Hair follicle dermal papilla cell (primary cell): ENCODE measurements at places on chromosomes 7 and 10. TPM values are rescaled to one million over a fixed set of nuclear protein-coding genes. Genes with fewer than 3 reads are reported as not detected.

Gene LCOR
- total RNA-seq = 25.2 and 33.8 TPM in 2 replicates

Gene TWIST1
- 302 and 322 TPM in 2 replicates for total RNA-seq

Gene PWWP2B
- 26.0 and 26.3 TPM in 2 replicates for total RNA-seq

Gene ADD3
- total RNA-seq = 103 and 123 TPM in 2 replicates

Gene PRSS37
- not detected in 2 replicates for total RNA-seq

Gene SLC39A12
- total RNA-seq = not detected in 2 replicates

Gene TMEM139
- not detected in 2 replicates for total RNA-seq

Gene H2BK1
- not detected in 2 replicates for total RNA-seq

Gene TFR2
- 0.49 and 1.1 TPM in 2 replicates for total RNA-seq

Gene FEZF1
- total RNA-seq = not detected in 2 replicates

Gene CLEC5A
- total RNA-seq = not detected in 2 replicates

Gene CD36
- total RNA-seq = 7.5 and 8.9 TPM in 2 replicates

Gene AKR1C8
- not detected in 2 replicates for total RNA-seq

Gene GPER1
- 4.2 and 6.0 TPM in 2 replicates for total RNA-seq

Gene XRCC2
- total RNA-seq = 0.12 and 0.49 TPM in 2 replicates

Gene CUBN
- 11.5 and 13.8 TPM in 2 replicates for total RNA-seq

Gene ANKRD22
- total RNA-seq = 0.16 TPM in 1 of 2 replicates, not detected in the other

Gene MRC1
- under 0.01 TPM in 1 of 2 replicates, not detected in the other for total RNA-seq

Gene SUN3
- total RNA-seq = not detected in 2 replicates

Gene PNLIPRP3
- 0.12 TPM in 1 of 2 replicates, not detected in the other for total RNA-seq

Gene CFAP46
- total RNA-seq = 0.49 and 0.81 TPM in 2 replicates

Gene WIPF3
- not detected in 2 replicates for total RNA-seq

Gene WASL
- total RNA-seq = 20.4 and 25.8 TPM in 2 replicates

Gene ODAD2
- total RNA-seq = 0.49 and 1.1 TPM in 2 replicates

Gene ITIH5
- 0.97 and 1.1 TPM in 2 replicates for total RNA-seq
